ENCODE measurements at places on chromosomes 2 and 18.

DNA sequence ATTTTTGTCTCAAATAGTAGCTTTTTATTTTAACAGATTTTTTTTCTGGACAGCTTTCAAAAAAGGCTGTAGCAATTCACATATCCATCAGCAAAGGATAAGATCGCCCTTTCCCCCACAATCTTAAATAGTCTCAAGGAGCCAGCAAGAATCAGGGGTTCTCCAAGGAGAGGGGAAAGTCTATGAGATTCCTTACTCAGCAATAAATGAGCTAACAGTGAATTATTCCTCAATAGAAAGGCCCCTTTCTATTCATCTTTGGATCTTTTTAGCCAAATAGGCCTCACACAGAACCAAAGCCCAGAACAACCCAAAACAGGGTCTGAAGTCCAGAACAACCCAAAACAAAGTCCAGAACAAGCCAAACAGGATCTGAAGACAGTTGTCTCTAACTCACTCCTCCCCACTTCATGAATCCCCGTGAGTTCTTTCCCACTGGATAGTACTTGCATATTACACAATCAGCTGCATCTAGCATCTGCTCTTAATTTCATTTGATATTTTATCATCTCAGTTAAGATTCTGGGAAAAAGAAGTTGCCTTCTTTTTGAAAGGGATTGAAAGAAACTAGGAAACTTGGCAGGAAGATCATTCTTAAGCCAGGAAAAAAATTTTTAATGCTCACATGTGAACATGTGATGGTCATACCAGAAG is 3.4 kb upstream of the DHRS9 start:
- no peak for DNase-seq

DNA sequence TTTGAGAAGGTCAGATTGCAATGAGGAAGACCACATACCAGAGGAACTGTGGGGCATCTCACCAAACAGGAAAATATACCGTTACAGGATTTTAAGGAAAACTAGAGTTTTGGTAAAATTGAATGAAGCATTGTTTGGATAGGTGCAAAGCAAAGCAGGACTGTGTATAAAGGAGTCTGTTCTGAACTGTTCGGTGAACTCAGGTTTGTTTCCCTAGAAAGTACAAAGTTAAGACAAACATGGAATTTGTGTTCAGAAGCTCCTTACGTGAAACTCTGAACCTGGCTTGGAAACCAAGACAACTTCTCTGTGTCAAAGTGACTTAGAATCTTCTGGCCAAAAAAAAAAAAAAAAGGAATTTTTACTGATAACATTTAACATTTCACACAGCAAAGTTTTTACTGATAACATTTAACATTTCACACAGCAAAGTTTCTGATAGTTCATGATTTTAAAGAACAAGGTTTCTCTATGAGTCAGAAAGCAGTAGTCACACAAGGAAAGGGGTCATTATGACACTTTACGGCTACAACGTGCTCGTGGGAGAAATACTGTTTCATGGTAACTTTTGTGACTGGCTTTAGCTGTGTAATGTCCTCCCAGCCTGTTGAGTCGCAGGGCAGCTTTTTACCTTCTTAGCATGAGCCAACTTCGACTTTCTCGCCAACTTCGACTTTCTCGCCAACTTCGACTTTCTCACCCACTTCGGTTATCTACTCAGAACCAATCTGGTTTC is 21.2 kb upstream of the TET3 start:
- no peak for DNase-seq

DNA sequence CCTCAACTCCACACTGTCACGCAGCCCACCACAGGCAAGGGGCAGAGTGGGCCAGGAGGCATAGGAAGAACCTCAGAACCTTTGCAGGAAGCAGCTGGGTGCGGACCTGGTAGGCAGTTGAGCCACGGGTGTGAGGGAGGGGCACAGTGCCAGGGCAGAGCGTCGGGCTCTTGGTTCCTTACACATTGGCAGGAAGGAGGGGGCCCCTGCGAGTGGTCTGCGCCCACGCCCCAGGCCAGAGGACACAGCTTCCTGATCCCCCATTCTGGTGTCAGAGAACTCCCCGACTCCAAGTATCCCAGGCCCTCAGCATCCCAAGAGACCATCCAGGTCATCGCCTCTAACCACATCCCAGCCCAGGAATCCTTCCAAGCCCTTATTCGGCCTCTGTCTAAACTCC is 61.5 kb downstream of the TNS1 start:
- DNase-seq = no peak

GRCh38 chr18:12403601-12404506 is 3.9 kb upstream of the PRELID3A start:
- DNase-seq = no peak

DNA sequence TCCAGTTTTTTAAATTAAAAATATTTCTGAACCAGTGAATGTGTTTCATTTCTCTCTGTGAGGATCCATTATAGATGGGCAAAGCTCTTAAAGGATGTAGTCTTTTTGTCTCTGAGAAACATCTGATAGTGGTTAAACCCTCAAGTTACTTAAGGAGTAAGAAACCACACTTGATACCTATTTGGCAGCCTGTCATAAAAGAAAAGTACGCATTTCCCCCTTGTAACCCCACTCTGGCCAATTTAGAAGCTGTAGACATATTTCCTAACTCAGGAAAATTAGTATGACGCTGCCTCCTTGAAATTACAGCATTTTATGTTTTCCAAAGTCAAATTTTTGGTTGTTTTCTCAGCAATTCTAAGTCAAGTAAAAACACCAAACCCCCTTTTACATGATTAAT is 2.0 kb downstream of the STAT4 start:
- no peak for DNase-seq

- no peak for DNase-seq
Measured at GRCh38 chr18:31125878-31126277, 23.7 kb upstream of the DSC2 start.

GRCh38 chr2:129178356-129178755 is 801.1 kb upstream of the RAB6C start:
- no peak for DNase-seq

DNA sequence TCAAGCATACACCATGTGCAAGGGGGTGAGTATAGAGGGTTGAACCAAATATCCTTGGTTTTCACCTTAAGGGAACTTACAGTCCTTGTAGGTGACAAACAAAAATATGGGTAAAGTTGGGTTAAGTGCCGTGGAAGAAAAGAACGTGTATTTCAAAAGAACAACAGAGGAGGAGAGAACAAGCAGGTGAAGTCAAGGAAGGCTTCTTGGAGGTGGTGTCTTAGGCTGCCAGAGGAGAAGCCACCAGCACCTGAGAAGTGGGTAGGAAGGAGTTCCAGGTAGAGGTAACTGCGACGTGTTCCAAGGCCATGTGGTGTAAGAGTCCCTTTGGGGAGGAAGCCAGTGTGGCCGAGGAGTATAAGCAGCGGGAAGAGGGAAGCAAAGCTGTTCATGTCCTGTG is 27.2 kb downstream of the CABLES1 start:
- DNase-seq = no peak

DNA sequence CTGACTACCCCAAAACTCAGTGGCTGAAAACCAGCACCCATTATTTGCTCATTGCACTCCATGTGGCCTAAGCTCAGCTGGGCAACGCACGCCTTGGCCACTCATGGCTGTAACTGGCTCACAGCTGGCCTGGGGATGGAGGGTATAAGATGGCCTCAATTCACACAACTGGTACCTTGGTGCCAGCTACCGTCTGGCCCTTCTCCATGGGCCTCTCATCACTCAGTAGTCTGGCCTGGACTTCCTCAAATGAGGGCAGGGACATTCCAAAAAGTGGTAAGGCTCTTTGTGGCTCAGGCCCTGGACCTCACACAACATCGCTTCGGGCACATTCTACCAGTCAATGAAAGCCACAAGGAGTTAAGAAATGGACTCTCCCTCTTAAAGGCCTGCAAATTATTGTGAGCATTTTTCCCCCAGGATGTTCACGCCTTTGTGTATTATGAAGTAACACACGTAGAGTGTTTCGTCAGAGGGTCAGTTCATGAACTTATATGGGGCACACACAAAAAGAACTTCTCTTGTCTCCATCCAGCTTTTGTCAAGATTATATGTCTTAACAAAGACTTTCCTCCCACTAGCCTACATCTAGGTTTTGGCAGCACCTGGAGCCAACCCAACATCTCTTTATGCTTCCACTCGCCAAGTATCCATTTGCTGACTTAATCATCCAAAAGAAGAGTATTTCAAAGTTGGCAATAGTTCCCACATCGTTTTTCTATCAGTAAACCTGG is 145.2 kb downstream of the CCBE1 start:
- DNase-seq = no peak

GRCh38 chr2:119996148-119996547 is 16.7 kb upstream of the EPB41L5 start:
- no peak for DNase-seq

DNA sequence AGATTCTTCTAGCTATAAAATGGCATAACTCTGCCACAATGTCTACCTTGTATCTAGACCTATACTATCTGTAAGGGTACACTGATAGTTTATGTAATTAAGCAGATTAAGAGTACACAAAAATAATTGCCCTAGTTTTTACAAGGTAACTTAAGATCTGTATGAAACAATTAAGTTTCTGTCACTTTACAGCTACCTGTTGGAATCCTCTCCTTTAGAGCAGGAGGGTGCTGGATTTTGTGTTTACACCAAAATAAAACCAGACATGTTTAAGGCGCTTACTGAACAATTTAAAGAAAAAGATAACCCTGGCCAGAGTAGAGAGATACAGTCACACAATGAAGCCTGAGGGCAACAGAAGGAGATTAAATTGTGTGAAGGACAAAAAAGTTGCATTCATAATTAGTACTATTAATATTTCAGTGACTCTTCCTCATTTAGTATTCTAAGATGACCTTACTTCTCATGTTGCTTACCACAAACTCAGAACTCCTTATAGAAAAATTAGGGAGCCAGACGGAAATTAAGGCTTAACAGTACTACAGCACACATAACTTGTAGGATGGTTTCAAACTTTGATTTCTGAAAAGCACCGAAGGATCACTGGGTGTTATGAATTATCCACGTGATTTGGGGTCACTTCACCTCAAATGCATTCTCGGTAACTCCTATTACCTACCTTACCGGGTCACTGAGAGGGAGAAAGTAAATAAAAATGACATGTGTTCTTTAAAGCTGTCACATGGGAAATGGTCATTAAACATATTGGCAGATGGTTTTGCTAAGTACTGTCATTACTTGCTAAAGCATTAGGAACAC is 1.0 kb downstream of the DARS1 start:
- no peak for DNase-seq

DNA sequence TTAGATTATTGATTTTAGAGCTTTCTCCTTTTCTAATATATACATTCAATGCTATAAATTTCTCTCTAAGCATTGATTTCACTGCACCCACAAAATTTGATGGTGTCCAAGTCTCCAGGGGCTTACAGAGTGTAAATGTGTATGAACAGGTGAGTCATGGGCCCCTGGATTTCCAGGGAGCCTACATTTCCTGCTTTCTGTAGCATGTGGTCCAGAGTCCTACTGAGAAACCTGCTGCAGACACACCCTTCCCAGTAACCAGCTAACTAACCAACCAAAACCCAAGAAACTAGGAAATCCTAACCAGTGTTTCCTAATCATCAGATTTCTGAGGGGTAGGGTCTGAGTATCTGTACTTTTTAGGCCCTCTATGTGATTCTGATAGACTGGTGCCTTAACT is 39.5 kb upstream of the TANC1 start:
- no peak for DNase-seq

- no peak for DNase-seq
Measured at GRCh38 chr2:200454927-200455801, 54.7 kb downstream of the KCTD18 start.

- no peak for DNase-seq
Measured at GRCh38 chr2:88211003-88211808, 41.1 kb downstream of the THNSL2 start.

DNA sequence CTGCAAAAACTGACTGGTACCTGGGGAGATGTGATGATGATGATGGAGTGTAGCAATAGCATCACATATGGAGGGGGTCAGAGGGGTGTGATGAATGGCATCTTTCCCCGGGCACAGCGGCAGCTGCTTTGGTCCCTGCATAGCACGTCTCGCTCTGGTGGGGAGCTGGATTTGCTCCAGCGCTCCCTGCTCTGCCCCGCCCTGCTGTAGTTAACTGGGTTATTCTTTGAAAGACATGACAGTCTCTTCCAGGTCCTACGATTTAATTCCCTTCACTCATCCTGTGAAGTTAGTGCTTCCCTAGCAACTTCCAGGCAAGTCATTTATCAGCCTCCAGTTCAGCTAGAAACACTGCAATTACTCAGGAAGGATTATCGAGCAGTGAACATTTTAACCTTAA is 463.1 kb downstream of the TSN start:
- no peak for DNase-seq

GRCh38 chr2:145654156-145654555 is 1134.2 kb upstream of the ZEB2 start:
- DNase-seq = no peak

DNA sequence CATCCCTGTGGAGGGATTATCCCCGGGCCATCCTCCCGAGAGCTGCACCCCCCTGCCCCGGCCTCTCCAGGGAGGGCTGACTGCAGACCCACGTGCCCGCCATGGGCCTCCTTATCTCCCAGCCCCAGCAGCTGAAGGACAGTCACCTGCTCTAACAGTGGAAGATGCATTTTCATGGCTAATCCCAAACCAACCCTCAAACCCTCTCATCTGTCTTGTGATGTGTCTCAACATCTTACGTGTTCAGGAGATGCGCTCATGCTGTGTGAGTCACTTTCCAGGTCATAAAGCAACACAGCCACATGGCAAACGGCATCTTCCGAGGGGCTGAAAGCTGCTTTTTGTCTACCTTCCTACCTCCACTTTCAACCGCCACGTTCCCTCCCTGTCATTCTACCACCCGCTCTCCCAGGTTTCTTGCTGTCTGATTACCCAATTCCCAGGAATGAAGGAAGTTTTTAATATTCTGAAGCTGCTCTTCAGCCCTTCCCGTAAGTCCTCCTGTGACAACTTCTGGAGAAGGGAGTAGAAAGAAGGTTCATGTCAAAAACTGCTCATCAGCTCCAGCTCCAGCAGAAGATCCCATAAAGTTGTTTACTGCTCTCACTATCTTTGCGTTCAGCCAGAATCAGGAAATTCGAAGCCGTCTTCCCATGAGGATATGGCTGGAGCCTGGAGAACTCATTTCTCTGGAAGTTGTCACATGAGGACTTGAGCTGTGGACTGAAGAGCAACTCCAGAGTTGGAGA is 54.5 kb downstream of the MBP start:
- DNase-seq = peak; percentile 52

GRCh38 chr2:196331143-196331542 is 159.8 kb upstream of the STK17B start:
- no peak for DNase-seq

GRCh38 chr2:19321946-19322345 is 36.5 kb downstream of the OSR1 start:
- no peak for DNase-seq

DNA sequence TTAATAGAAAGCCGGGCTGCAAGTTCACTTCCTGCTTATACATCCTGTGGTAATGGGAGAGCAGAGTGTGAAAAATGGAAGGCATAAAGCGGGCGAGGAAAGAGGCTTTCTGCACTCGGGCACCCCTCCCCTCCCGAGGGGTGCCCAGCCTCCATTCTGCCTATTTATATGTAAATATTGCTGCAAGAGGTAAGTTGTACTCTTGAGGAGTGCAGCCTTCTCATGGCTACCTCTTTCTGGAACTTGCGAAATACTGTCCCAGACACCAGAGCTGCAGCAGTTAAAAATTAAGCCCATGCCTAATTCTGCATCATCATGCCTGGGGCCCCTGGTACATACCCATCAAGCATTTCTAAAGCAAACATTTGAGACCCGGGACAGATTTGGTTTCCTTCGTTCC is 156.0 kb downstream of the GBX2 start:
- DNase-seq = peak; percentile 16
